ENCODE measurements at places on chromosomes 16 and 17. TPM values are rescaled to one million over a fixed set of nuclear protein-coding genes. Genes with fewer than 3 reads are reported as not detected.

The MRPL28 gene
- 36.0 TPM for total RNA-seq

The KRT20 gene
- total RNA-seq = not detected

The DPEP3 gene
- not detected for total RNA-seq

The PRSS22 gene
- total RNA-seq = not detected

The NR1D1 gene
- total RNA-seq = 24.2 TPM

The UNC13D gene
- total RNA-seq = 15.1 TPM

The MYH2 gene
- not detected for total RNA-seq

The ST6GALNAC1 gene
- total RNA-seq = 2.3 TPM

The LDHD gene
- 2.3 TPM for total RNA-seq

The CCL23 gene
- total RNA-seq = 2.6 TPM

The CHD9NB gene
- total RNA-seq = 1.0 TPM

The GPR139 gene
- not detected for total RNA-seq

The HS3ST6 gene
- not detected for total RNA-seq

Data from posterior vena cava (tissue), 2 donors.